AG09309 (cell line): ENCODE measurements at places on chromosomes 12 and 14.

- no peak for DNase-seq
Observed at GRCh38 chr12:118136559-118137003, 657 bp downstream of the PEBP1 start.

DNA sequence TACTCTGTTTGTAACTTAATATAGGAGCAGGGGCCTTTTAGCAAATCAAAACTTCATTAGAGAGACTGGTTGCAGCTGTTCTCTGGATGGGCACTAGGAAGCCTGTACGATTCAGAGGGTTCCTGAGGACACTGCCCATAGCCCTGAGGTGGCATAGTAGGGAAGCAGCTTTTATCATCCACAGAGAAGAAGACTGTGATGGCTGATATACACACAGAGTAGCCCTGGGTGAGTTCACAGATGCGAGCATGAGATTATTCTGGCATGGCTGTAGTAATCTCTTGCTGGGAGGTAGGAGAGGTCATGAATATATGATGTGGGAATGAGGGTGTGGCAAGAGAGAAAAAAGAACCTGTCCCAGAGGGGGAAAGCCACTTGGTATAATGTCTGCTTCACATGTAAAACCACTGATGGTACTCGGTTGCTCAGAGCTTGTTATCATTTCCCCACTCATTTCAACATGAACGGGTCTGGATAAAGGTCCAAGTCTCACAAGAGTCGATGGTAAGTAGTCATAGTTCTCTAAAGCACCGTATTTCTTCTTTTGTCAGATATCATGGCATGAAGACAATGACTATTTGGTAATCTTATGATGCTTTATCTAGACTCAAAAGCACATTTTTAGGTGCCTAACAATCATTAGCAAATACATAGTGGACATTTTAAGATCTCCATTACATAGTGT is 52.0 kb downstream of the PEBP1 start:
- no peak for DNase-seq

DNA sequence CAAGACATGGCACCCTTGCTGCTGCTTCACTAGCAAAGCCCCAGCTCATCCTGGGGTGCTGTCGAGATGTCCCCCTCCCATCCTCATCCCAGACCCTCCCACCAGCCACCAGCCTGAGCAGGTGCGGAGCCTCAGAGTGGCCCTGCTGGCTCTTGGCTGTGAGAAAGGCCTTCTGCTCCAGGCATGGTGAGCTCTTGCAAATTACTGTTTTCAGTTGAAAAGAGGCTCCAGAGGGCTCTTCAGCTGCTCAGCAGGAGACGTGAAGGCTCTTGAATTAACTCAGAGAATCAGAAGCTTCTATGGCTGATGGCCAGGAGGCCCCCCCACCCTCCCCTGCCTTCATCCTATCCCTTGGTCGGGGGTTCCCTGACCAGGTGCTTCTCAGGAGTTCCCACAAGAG is 44.1 kb downstream of the WSCD2 start:
- no peak for DNase-seq

GRCh38 chr14:69795691-69796090 is 1.4 kb downstream of the SLC10A1 start:
- no peak for DNase-seq

- DNase-seq: no peak
Observed at GRCh38 chr12:25069224-25069623, 120.3 kb upstream of the BCAT1 start.

GRCh38 chr14:98946940-98947339 is 325.1 kb downstream of the BCL11B start:
- no peak for DNase-seq

DNA sequence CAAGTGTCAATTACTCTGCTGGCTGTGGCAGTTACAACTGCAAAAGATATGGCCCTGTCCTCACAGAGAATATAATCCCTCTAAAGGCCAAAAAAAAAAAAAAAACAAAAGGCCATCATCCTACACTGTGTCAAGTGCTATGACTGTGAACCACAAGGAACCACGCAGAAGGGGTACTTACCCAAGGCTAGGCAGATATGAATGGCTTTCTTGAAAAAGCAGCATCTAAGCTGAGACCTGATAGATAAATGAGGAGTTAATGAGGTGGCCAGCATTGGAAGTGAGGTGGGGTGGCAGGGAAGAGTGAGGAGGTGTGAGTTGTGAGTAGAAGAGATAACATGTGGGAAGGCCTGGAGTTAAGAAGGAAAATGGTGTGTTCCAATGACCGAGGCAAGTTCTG is 16.4 kb upstream of the IL22 start:
- no peak for DNase-seq

GRCh38 chr12:83641789-83642188 is 955.1 kb downstream of the TMTC2 start:
- DNase-seq: no peak

GRCh38 chr12:106248312-106248845 is 559 bp upstream of the CKAP4 start:
- DNase-seq: no peak

DNA sequence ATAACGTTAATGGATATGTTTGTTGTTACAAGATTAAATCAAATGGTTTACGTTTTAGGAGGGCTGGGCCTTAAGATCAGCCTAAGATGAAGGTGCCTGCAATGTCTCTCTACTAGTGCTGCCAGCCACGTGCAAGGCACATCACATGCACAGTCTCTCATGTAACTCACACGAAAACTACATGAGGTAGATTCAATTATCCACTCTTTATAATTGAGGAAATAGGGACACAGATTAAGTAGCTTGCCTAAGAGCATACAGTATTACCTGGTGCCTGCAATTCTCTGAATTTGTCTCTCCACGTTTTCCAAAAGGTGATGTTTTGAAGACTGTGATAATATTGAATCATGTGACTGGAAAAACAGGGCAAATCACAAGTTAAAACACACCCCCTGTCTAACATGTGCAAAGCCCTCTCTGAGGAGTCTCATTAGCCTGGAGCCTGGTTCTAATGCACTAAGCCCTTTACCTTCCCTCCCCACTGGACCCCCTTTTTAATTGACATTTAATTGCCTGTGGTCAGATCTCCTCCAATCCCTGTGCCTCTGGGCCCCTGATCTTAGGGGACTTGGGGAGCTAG is 14.6 kb upstream of the ATP2A2 start:
- no peak for DNase-seq

DNA sequence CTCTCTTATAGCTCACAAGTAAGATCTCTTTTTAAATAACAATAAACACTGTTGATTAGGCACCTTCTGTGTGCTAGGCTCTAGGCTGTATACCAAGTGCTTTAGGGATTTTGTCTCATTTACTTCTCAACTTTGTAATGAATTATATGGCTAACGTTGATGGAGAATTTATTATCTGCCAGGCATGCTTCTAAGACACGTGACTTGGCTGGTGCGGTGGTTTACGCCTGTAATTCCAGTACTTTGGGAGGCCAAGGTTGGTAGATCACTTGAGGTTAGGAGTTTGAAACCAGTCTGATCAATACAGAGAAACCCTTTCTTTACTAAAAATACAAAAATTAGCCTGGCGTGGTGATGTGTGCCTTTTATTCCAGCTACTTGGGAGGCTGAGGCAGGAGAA is 1202.8 kb upstream of the TMEM132C start:
- DNase-seq: no peak

DNA sequence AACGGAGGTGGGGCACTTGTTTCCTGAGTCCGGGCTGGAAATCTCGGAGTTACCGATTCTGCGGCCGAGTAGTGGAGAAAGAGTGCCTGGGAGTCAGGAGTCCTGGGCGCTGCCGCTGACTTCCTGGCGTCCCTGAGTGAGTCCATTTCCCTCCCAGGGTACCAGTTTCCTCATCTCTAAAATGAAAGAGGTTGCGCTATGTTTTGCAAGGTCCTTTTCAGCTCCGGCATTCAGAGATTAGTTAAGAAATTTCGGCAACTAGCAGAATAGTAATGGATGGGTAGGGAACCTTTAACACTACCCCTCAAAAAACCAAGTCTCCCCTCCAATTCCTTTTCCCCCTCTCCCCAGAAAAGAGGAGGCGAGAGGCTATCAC is 724 bp downstream of the BLOC1S1 start:
- no peak for DNase-seq

- peak; percentile 5 for DNase-seq
Observed at GRCh38 chr12:100675432-100675831, 101.9 kb downstream of the GAS2L3 start.

DNA sequence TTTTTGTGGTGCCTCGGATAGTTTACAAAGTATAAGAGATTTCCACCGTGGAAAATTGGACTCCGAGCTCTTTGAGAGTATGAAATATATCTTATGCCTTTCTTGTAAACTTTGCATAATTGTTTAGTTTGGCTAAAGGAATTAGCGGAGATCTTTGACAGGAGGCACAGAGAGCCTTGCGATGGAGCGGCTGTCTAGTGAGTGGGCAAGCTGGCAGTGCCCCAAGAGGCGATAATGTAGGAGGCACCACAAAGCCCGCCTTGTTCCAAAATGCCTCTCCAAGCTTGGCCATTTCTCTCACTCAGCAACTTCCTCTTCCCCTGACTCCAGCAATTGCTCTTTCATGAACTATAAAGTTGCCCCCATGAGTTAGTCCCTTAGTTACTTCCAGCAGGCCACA is 270.1 kb upstream of the PRICKLE1 start:
- DNase-seq: no peak

DNA sequence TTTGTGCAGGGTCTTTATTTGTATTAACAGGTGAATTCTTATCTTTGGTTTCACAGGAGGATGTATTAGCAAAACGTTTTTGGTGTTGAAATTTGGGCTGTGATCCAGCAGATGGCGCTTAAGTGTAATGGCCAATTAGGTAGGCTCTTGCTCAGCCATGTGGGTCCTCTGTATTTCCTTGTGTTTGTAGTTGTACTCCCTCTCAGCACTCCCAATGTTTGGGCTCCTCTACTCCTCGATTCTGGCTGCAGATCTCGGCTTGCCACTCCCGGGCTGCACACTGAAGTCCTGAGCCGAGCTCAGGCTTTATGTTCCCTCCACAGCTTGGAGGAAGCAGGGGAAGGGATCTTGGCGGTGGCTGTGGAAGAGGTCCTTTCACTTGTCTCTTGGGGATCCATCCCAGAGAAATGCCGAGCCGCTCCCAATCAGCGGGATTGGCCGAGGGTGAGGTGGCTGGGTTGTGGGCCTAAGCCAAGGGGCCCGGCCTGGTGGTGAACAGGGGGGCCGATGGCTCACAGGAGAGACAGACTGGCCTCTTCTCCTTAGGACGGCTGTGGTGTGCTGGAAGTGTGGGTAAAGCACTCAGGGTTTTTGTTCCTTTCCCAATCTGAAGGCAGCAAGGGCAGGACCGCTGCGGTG is 133.7 kb downstream of the AEBP2 start:
- DNase-seq: no peak

DNA sequence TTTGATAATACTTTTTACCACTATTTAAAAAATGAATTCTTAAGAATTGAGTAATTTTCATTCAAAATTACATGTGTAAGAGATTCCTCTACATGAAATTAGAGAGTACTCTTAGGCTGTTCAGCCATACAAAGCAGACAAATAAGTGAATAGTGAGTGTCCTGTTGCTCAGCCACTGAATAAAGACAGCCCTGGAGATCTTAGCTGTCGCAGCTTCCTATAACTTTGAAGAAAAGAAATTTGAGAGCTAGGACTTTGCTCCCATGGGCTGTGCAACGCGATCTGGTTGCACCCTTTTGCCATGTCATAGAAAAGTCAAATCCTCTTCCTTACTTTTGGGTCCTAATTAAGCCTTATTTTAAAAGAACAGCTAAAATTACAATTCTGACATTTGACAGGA is 40.9 kb upstream of the LRIG3 start:
- DNase-seq: no peak

GRCh38 chr12:47193066-47193465 is 113.3 kb upstream of the AMIGO2 start:
- DNase-seq: no peak

DNA sequence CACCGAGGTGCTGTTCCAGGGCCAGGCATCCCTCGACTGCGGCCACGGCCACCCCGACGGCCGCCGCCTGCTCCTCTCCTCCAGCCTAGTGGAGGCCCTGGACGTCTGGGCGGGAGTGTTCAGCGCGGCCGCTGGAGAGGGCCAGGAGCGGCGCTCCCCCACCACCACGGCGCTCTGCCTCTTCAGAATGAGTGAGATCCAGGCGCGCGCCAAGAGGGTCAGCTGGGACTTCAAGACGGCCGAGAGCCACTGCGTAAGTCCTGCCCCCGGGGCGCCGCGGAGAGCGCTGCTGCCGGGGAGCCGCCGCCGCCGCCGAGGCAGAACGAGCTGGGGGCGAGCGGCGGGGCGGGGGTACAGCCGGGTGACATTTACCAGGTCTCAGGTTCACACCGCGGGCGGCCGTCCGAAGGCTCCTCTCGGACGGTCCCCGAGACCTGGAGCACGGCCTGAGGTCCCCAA is 1.4 kb downstream of the PLXNC1 start:
- no peak for DNase-seq

DNA sequence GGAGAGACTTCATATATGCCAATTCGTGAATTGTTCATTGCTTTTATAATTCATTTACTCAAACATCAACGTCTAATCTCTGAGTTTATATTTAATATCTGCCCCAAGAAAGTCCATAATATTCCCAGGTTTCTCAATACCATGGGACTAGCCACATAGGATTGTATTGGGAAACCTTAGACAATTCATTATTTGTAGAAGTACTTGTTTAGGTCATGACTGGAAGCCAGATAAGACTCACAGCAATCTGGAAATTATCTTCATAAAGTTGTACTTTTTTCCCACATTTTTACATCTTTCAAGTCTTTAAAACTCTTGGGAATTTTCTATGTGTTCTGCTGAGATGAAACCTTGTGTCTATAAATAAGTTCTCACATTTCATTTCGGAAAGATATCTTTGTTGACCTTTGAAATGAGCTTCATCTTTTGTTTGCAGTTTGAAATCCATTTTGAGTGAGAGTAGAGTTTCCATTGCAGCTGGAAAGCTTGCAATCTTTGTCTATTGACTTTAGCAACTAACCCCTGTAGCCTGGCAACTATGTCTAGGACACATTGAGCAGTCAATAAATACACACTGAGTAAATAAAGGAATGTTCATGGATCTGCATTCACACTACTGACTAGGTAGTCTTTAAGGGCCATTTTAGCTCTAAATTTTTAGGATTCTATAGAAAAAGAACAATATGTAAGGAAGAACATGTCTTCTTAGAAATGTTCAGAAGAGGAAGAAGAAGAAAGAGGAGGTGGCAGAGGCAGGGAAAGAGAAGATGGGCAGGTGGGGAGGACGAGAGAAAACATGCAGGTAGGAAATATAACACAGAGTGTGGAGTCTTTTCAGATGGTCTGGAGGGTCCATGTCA is 154.4 kb downstream of the LRIG3 start:
- DNase-seq: no peak

DNA sequence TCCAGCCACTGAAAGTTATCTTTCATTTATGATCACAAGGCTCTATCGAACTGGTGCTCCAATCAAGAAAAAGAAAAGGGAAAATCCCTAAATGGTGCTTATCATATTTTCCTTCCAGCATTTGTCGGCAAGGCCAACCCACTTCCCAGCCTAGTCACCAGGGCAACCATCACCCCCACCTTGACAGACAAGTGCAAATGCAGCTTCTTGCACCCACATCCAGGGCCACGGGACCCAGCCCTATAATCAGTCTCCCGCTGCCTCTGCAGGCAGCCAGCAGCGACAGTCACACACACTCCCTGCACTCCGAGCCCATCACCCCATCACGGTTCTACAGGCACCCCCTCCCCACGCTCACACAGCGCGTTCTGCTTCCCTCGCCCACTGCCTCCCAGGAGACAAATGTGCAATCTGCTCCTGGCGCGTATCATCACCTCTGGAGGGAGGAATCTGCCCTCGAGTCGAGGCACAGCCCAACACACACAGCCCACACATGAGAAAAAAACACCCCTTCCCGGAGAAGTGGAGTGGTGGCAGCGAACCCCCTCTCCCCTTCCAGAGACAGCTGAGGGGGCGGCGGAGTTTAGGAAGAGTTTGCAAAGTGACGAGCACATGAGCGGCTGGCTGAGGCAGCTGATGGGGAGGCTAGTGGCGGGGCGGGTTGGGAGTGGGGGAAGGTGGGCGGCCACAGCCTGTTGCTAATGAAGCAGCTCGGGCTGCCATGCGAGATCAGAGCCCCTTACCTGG is 9.3 kb upstream of the PPP4R4 start:
- no peak for DNase-seq
